Endodermal cell (in vitro differentiated cells): ENCODE measurements at places on chromosomes 5 and 9.

GRCh38 chr5:132207778-132208177 lies 19.9 kb downstream of the P4HA2 start:
- peak; percentile 52 for DNase-seq

DNA sequence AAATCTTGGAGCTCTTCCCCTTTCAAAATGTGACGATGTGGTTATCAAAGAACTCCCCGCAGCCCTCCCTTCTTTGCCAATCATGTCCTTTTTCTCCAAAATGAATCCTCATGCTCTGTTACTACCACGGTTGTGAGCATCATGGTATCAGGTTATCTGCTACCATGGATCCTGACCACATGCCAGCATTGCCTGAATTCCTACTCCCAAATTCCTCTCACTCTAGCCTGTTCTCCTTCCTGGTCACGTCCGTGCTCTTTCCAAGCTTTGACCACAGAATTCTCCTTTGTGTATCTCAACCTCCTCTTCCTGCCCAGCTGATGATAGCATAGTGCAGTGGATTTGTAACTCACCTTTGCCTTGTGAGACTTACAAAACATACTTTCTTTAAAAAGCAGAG lies 59.5 kb upstream of the FBXL7 start:
- no peak for DNase-seq

- DNase-seq = no peak
Observed at GRCh38 chr5:17275289-17276158, 58.1 kb downstream of the BASP1 start.

GRCh38 chr5:145775893-145776444 lies 59.2 kb downstream of the PRELID2 start:
- no peak for DNase-seq

- no peak for DNase-seq
Observed at GRCh38 chr9:33765411-33765810, 29.9 kb upstream of the PRSS3 start.

DNA sequence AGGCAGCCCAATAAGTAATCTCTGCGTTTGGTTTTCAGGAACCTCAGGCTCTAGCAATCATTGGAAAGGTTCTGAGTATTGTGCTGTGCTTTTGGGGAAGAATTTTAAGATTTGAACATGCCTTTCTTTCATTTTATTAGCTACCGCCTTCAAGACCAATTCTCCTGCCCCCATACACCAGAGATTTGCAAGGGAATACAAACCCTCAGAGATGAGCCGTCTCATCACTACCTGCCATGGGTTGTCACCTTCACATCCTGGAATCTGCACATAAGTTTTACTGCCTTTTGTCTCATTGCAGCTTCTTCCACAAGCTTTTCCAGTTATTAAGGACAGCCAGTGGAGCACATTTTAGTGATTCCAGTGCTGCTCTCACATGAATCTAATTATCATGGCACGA lies 11.7 kb upstream of the TMED7 start:
- DNase-seq = no peak

- no peak for DNase-seq
Observed at GRCh38 chr5:82164176-82164976, 113.8 kb downstream of the RPS23 start.
